ENCODE measurements at places on chromosomes 6 and 20.
A peak's percentile ranks its signal among the peaks of the same experiment; 100 is the strongest.

GRCh38 chr20:33568868-33569801 is 79.2 kb downstream of the CBFA2T2 start:
- no peak for DNase-seq

DNA sequence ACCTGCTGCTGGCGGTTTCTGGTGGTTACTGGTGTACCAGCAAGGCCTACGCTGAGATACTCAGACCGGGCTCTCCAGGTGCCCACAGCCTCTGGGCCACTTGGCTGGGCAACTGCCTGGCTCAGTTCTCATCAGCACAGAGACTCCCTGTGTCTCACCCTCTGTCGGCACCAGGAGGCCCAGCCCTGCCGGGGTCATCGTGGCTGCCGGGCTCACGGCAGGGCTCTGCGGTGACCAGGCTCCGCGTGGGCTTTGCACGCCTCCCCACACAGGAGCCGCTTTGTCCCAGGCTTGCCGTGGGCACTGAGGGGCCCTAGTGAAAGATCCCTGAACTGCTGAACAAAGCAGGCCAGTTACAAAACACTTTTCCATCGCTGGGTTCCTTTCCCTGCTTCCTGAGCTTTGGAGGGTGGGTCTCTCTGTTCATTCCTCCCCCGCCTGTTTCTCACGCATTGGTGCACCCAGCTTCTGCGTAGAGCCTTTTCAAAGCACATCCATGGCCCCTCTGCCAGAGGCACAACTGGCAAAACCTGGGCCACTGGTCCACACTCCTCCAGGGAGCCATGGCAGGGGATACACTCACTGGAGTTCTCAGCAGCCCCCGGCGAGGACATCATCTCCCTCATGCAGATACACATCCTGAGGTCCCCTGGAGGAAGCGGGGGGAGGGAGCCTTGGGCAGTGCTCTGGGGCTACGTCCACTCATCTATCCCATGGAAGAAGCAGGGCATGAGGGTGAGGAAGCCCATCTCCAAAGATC is 117.0 kb downstream of the NFATC2 start:
- DNase-seq: no peak

DNA sequence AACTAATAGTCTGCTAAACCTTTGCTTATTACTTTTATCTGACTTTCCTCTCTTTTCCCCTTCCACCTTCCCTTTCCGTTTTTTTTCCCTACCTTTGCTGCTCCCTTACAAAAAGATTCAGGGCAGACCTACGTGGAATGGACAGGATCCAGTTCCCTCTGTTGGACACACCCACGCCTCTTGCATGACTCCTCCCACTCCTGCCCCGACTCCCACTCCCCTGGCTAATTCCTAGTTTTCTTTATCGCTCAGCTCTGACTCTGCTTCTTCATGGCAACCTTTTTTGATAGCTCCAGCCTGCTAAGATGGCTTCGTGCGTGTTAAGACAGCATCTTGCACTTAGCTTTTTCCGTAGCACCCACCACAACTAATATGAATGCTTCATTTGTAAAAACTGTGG is 715.6 kb upstream of the NRSN1 start:
- no peak for DNase-seq

DNA sequence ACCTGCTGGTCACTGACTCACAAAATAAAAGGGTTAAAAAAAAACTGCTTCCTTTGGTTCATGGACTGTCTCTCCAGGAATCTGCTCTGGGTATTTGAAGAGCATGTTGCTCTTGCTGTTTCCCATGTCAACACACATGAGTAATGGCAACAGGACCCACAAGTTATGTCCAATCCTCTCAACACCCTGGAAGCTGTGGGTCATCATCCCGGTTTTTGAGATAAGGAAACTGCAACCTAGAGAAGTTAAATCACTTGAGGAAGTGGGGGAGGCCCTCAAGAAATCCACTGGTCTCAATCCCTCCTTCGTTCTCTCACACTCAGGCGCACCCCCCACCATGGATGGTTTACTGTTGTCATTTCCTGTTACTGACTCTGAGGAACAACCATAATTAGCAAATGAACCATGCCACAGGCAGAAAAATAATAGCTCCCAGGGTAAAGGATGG is 12.4 kb downstream of the MAP1LC3A start:
- DNase-seq: no peak

DNA sequence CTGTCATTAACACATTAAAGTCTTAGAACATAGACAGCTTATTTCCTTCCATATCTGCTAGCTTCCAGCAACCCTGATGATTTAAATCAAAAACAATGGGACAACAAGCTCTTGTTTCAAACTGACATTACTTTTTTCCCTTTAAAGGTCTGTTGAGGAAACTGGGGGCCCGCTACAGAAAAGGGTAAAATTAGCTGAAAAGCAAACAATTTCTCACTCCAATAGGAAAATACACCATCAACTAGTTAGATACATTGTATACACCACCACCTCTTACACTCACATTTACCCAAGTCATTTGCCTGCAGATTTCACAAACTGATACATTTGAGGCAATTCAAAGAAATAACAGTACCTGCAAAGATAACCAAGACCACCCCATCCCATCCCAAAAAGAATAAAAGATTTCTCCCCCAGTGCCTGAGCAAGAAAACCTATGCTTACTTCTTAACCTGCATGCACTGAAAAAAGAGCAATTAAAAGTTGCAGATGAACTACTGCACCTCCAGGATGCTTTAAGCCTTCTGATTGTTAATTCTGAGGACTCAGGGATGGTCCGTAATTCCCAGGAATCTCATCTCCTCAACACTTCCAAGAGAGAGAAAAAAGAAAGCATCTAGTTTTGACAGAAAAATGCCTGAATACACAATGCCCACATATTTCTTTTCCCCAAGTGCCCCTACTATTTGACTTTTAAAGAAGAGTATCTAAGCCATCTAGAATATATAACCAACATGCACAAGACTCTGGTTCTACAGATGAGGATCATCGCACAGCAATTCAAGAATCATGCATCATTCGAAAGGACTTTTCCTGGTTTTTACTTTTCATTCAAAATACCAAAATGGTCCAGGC is 5.6 kb downstream of the ZMYND8 start:
- DNase-seq: no peak

- peak; percentile 93 for DNase-seq
These were observed at the start of gene MRPL18 for GRCh38 chr6:159790149-159790955. MRPL18 (plus strand) TSS chr6:159790467; CDS start chr6:159790588, 121 bp downstream.

DNA sequence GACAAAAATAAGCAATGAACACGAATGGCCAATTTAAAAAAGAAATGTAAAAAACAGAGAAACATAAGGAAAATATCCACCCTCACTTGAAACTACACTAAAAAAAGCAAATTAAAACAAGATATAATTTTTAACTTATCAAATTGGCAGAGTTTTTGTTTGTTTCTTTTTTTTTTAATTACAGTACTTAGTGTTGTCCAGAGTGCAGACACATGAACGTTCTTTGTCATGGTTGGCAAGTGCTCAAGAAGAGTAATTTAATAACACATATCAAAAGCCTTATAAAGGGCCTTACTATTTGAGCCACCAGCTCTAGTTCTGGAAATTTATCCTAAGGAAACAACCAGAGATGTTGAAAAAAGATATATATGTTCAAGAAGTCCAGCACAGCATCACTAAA is 142.3 kb downstream of the ATXN1 start:
- DNase-seq: no peak

- DNase-seq: no peak
These were observed 366.7 kb upstream of the MAP3K7 start for GRCh38 chr6:90953405-90954161.

- no peak for DNase-seq
These were observed 33.1 kb downstream of the SRC start for GRCh38 chr20:37378785-37379598.

GRCh38 chr6:167495506-167496401 is 170.9 kb downstream of the TTLL2 start:
- no peak for DNase-seq

DNA sequence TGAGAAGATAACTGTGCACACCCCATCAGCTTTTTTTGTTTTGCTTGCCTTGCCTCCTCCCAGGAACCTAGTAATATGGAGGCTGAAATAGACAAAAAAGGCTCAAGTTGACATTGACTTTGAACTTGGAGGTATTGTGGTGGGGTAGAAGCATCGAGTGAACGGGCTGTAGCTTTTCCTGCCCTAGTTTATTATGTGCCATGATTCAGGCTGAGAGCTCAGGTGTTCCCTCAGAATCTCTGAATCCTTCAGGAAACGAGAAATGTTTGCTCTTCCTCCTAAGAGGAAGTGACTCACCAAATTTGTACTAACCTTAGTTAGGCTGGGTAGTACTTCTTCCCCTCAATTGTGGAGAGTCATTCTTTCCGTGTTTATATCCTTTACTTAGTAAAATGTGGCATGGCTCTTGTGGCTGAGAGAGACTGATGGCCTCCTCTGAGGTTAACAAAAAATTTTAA is 98.8 kb downstream of the SASH1 start:
- peak; percentile 30 for DNase-seq

- no peak for DNase-seq
These were observed 296.1 kb downstream of the TENT5A start for GRCh38 chr6:81456416-81456815.

GRCh38 chr6:45328523-45328922 is 393 bp downstream of the RUNX2 start:
- no peak for DNase-seq

GRCh38 chr20:1022871-1023270 is 20.8 kb upstream of the RSPO4 start:
- no peak for DNase-seq

DNA sequence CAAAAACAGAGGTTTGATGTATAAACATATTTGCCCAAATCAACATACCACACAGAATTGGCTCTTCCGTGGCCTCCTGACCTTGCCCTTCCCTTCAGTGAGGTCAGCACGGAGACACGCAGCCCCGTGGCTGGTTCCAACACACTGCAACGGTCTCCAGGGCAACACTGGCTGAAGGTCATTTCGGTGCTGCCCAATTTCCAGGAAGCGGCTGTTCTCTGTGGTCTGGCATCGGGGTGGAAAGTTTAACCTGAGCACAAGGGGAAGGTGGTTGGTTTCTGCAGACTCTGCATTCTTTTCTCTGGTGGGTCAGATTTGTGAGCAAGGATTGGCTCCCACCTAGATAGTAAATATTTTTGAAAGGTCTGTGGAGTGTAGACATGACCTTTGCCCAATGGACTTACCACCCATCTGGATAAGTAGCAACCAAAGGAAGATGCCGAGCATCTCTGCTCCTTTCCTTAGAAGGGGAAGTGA is 177.6 kb upstream of the PHACTR1 start:
- DNase-seq: no peak

GRCh38 chr6:161181121-161181520 is 92.7 kb downstream of the AGPAT4 start:
- DNase-seq: no peak

DNA sequence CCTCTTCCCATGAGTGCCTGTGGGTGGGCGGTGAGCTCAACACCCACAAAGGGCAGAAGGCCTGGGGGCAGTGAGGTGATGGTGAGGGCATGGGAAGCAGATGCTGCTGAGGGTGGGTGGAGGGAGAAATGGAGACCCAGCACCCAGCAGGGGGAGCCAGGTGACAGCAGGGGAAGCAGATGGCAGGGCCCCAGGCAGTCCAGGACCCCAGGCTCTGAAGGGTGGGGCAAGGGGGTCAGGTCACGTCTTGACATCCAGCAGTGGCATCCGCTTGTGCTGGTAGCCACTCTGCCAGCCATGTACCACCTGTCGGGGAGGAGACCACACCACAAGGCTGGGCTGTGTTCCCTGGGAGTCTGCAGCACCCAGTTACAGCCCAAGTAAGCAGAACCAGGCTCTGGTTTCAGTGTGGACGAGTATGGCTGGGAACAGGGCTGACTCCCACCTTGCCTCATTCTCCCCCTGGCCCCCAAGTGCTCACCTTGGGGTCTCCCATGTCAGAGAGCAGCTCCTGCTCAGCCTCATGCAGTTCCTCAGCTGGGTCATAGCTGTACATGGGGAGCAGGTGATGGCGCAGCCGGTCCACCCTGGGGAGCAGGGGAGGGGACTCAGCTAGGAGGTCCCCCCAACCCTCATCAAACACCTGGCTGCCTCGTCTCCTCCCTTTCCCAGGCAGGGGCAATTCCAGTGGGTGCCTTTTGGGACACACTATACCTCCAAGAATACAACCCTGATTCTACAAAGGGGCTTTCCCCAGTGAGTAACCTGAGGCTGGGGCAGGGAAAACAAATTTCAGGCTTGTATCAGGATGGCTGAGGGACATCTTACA is 2.0 kb downstream of the SMIM29 start:
- no peak for DNase-seq

- DNase-seq: no peak
These were observed 61.5 kb upstream of the FNDC1 start for GRCh38 chr6:159107451-159108260.

DNA sequence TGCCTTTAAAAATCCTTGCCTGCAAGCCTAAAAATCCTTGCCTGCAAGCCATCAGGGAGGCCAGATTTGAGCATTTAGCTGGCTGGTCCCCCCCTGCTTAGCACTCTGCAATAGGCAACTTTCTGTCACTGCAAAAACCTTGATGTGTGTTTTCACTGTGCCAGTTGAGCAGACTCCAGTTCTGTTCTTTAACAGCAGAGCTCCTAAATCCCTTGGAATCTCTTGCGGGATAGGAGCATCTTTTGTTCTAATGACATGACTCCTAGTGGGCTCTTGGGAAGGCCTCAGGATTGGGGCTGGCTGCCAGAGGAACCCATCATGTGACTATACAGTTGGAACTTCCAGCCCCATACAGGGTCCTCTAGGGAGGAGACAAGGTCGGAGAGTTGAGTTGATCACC is 50.4 kb downstream of the FAM184A start:
- no peak for DNase-seq

DNA sequence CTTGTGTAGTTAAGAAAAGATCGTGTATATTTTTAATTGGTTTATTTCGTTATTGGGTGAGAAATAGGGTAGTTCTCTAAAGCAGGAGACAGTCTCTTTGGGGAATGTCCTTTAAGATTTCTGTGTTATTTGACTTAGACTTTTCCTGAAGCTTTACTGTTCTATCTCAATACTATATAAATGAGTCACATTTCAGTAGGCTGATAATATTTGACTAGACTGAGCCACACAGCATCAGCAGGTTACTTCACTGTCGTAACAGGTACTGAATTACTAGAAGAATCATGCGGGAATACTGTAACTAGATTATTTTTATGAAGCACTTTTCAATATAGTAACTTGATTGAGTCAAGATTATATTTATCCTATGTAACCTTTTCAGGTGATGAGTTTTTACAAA is 1.4 kb downstream of the SMAP1 start:
- DNase-seq: no peak

DNA sequence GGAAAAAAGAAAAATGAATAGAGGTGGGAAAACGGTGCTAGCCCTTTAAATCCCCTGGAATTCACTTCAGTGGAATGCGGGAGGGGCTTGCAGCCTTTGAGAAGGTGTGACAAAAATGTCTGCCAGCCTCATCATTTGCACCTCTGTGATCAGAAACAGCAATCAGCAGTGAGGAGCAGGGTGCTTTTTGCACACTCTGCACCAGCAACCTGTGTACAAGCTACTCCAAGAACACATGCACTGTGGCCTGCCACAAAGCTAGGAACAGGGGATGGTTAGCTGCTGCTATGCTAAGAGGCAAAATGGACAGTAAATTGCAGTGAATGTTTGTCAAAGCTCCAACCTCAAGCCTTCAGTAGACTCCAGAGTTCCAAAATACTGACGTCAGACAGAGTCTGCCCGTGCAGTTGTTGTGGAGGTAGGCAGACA is 29.7 kb downstream of the GINS1 start:
- DNase-seq: no peak

Data from HTR-8/SVneo (cell line).